ENCODE measurements at places on chromosomes 3 and 15.
A peak's percentile ranks its signal among the peaks of the same experiment; 100 is the strongest.

- DNase-seq: no peak
Observed at GRCh38 chr3:128430731-128431130, 36.0 kb downstream of the DNAJB8 start.

DNA sequence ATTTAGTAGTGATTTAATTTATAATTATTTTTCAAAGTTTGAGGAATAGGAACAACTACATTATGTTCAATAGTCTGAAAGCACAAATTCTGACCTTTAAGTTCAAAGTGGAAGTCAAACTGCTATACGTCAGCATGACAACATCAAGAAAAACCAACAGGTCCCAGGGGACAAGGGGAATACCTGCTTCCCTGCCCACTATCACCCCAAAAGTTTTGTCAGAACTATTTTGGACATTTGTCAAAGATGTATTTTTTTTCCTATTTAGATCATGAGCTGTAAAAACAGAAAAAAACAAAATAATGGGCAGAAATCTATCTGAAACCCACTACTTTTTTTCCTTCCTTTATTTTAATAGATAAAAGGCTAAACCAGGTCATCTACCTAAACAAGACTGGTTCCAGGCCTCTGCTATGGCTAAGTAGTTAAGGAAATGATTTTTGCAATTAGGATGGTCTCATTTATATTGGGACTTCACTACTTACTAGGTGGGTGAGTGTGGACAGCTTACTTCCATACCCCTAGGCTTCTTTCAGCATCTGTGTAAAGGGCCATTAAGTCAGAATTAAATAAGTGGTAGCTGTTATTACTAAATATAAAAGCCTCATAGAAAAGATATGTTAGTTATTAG, 746.3 kb downstream of the FHIT start:
- DNase-seq: no peak

- DNase-seq: no peak
Observed at GRCh38 chr3:156685198-156685597, 10.8 kb downstream of the TIPARP start.

DNA sequence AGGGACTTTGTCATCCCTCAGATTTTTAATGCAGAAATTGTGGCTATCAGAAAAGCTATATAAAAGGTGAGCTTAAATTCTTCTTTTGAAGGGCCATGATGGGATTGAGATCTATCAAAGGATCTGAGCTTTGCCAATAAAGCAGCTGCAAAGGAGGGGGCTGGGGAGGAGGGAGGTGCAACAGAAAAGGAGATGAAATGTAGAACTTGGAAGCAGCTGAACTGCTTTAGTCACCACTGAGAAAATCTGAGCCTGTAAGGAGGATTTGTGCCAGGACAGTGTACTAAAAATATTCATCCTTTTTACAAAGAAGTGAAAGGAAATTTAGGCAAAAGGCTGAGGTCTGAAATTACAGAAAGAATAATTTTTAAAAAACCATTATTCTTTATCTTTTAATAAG, 10.4 kb downstream of the TSPAN3 start:
- no peak for DNase-seq

- no peak for DNase-seq
Observed at GRCh38 chr15:89490814-89491315, 5.5 kb downstream of the RHCG start.

DNA sequence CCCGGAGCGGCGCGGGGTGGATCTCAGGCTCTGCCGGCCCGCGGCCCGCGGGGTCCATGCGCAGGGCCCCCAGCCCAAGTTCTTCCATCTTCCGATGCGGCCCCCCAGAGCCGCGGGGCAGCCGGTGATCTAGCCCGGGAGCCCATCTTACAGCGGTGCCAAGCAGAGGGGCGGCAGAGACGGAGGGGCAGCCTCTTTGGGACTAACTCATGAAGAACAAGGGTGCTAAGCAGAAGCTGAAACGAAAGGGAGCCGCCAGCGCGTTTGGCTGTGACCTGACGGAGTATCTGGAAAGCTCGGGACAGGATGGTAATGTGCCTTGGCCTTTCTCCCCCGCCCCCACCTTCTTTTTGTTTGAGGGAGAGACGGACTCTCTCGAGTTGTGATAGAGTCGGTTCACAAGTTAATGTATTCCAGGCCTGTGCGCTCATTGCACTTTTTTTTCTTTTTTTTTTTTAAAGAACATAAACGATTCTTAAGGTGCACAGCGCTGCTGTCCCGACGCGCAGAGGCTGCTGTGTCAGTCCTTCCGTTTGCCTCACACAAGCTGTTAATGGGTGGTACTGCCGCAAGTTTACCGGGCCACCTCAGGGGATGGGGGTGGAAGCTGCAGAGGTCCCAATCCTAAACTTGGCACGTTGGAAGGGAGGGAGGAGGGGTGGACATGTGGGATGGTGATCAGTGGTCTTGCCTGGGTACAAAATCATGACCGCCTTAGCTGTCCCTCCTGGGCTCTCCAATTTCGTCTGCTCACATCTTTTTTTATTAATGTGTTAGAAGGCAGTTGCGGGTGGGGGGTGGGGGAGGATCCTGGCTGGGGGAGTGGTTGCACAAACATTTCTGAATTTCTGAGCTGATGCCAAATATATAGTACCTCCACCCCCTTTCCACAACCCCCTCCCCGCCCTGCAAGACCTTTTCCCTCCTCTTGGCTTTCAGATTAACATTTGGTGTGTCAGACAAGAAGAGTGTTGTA, 801 bp downstream of the ARHGAP31 start:
- DNase-seq: peak; percentile 68

DNA sequence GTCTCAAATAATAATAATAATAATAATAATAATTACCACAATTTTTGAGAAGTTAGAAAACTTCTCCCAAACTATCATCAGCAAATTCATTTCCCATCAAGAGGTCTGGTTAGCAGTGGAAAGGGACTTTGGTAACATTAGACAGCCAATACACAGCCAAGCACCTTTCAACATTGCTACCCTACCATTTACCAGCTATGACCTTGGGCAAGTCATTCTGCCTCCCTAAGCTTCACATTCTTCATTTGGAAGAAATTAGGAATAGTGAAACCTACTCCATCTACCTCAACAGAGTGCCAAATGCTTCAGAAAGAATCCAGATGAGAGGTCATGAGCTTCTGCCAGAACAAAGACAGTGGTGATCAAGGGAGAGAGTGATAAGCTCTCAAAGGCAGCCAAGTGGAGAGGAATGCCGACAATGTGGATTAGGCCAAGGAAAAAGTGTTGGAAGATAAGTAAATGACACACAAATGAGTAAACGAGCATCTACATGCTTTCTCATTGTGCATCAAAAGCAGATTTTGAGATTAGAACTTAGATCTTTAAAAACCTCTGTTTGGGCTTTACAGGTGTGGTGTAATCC, 42.9 kb upstream of the LPP start:
- DNase-seq: no peak

- no peak for DNase-seq
Observed at GRCh38 chr3:185851046-185851445, 26.2 kb upstream of the IGF2BP2 start.

DNA sequence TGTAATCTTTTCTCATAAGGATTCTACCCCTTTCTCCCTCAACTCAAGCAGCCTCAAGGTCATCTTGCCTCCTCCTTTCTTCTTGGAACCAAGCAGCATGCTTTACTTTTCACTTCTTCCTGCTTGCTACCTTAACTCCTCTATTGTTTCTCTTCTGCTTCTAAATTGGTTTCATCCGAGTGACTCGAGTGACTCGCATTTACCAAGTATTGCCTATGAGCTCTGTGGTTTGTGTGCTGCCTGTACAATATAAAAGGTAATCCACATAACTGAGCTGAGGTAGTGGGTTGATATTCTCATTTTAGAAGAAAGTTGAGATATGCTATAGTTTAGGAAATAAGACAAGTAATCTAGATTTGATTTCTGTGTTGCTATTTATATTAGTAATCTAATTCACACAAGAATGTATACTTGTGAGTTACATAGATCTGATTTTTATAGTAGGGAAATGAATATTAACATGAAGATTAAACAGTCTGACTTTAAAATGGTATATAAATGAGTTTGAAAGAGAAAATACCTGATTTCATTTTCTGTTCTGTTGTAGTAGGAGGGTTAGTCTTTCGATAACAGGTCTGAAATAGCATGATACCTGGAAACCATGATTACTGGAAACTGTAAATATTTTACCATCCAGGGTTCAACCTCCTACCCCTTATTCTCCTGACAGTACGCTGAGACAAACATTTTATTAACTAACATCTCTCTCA, 5.5 kb downstream of the HHLA2 start:
- no peak for DNase-seq

DNA sequence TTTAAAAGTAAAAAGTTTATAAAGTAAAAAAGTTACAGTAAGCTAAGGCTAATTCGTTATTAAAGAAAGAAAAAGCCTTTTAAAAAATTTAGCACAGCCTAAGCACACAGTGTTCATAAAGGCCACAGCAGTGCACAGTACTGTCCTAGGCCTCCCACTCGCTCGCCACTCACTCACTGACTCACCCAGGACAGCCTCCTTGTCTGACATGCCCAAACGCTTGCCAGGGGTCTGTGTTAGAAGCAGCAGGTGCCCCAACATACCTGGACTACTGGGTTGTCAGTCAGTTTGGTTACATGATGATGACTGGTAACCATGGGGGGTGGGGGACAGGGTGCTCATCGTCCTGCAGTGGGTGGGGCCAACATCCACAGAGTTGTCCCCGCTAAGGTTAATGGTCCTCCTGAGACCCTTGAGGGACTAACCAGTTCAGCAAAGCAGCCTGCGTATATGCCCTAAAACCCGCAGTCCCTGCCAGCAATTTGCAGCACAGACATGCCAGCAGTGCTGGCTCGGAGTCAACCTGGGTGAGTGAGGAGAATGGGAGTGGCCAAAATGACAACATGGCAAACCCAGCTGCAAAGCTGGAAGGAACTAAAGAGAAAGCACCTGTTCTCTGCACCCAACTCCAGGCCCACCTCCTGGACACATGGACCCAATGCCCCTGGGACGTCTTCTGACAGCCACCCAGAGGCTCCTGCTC, 49.2 kb downstream of the CYFIP1 start:
- DNase-seq: no peak

- no peak for DNase-seq
Observed at GRCh38 chr15:36936613-36937012, 163.7 kb downstream of the MEIS2 start.

DNA sequence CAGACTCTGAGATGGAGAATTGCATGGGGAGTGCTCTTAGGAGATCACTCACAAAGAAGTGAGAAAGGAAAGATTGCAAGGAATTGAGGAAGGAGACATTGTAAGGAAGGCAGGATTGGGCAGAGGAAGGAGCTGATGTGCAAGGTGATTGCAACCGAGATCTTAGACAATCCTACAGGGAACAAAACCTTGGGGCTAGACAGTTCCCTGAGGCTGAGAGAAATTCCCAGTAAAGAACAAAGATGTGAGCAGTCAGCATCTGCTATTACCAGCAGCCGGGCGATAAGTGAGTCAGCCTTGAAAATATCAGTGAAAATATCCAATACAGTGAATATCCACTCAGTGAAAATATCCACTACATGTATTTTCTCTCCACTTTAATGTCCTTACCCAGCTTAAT, 143.6 kb upstream of the TBC1D5 start:
- no peak for DNase-seq

GRCh38 chr3:174232658-174233429, 626.3 kb upstream of the NAALADL2 start:
- DNase-seq: no peak

- no peak for DNase-seq
Observed at GRCh38 chr15:76169018-76169417, 109.2 kb downstream of the TMEM266 start.

DNA sequence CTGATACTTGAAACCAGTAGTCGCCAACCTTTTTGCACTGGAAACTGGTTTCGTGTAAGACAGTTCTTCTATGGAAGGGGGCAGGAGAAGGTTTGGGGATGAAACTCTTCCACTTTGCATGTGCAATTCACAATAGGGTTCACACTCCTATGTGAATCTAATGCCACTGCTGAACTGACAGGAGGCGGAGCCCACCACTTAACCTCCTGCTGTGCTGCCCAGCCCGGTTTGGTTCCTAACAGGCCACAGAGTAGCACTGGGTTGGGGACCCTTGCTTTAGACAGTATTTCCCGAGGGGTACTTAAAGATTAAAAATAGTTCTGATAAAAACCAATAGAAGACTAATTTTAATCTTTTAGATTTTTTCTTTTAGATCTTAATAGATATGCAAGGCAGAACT, 11.1 kb downstream of the TFG start:
- no peak for DNase-seq

GRCh38 chr3:100706365-100706764, 2.9 kb upstream of the TFG start:
- DNase-seq: no peak

DNA sequence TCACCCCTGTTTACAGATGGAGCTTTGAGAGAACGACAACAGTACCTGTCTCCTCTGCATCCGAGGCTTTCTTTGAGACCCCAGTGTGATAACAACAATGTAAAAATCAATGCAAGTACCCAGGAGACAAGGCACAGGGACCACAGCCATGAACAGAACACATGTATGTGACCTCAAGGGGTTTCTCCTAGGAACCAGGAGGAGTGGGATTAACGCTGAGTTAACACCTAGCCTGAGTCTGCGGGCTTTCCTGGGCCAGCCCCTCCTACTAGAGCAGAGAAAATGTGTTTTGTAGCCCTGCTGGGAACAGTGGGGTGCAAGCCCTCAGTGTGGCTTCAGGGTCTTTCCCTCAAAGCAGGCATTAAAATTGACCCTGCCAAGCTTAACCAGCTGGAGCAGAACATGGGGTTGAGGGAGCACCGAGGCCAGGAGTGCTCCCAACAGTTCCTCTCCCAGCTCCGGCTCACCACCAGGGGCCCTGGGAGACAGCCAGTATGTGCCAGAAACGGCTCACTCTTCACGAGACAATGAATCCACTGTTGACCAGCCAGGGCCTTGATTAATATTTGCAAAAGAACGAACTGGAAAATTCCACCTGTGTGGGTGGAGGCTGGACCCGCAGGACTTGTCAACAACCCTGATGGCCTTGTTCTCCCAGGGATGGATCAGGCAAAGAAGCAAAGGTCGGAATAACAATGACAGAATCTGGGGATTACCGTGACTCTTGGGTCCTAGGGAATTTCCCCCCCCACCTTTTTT, 3.6 kb downstream of the CHDH start:
- DNase-seq: no peak

- no peak for DNase-seq
Observed at GRCh38 chr15:73800662-73801345, 47.7 kb upstream of the INSYN1 start.

DNA sequence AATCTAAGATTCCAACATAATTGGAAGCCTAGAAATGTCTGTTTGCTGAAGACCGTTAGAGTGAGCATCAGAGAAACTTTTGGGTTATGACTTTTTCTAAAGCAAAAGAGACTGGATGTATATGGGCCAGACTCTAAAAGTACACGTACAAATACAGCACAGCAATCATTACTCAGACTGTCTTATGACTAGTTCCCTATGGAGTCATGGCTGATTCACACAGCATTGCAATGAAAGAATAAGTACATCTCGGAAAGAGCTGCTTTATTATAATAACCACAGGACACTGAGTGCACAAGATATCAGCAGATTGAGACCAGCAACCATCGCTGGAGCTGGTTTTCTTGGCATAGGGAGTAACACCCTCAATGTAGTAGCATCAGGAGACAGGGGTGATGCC, 618.6 kb downstream of the NLGN1 start:
- no peak for DNase-seq

- no peak for DNase-seq
Observed at GRCh38 chr15:58066042-58066867, 744 bp upstream of the ALDH1A2 start.

All from CD4-positive, alpha-beta memory T cell (primary cell).